Stimulated activated CD8-positive, alpha-beta memory T cell treated with anti-CD3 and anti-CD28 coated beads, Interleukin-15, amount 100 ng/mL, for 48 hours (primary cell): ENCODE measurements at places on chromosomes 2 and 18.

DNA sequence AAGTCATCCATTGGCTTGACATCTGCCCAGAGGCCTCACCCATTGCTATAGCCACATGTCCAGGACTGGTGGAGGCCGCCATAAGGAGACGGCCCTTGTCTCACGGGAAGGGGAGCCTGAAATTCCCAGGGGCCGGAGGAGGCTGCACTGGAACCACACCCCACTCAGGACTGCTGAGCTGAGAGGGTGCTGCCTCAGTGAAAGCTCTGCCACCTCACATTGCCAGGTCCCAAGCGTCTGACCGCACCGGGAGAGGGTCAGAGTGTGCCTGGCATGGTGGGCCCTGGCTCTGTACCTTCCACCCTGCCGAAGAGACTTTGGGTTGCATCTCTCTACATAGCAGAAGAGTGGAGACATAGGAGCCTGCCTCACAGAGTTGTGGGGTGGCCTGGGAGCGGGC lies 134.1 kb upstream of the GLI2 start:
- DNase-seq: no peak

- DNase-seq: no peak
Observed at GRCh38 chr2:191533693-191534180, 144.2 kb upstream of the NABP1 start.

- DNase-seq: no peak
Observed at GRCh38 chr2:67216103-67216502, 181.0 kb upstream of the ETAA1 start.

DNA sequence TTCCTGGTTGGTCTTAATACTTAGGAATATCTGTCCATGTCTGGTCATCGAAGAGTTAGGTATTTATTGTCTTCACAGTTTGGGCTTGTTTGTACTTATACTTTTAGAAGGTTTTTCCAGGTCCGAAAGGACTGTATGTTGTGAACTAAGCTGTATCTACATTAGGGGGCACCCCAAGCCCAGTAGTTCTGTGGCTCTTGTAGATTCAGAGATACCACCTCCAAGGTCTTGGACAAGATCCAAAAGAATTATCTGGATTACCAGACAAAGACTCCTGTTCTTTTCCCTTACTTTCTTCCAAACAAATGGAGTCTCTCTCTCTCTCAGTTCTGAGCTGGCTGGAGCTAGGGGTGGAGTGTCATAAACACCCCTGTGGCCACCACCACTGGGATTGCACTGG lies 328.7 kb downstream of the ZNF804A start:
- no peak for DNase-seq

GRCh38 chr18:47999801-48000248 lies 69.4 kb upstream of the SMAD2 start:
- DNase-seq: no peak

DNA sequence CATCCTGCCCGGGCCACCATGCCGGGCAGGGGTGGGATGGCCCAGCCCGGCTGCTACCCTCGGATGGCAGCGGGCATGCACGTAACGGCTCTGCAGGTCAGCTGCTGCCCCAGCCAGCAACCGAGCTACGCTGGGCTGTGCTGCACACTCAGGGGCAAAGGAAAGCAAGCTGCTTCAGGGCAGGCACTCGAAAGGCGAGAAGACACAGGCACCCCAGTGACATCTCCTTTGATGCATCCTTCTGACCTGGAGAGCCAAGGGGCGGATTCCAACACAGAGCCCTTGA lies 8.8 kb downstream of the HDAC4 start:
- no peak for DNase-seq
